ENCODE measurements at places on chromosomes 2 and 18.

- no peak for DNase-seq
Measured at GRCh38 chr18:8538935-8539334, 70.3 kb upstream of the RAB12 start.

GRCh38 chr2:240644859-240645301 is 19.6 kb downstream of the GPR35 start:
- no peak for DNase-seq

GRCh38 chr18:47826157-47827074 is 104.0 kb downstream of the SMAD2 start:
- no peak for DNase-seq

DNA sequence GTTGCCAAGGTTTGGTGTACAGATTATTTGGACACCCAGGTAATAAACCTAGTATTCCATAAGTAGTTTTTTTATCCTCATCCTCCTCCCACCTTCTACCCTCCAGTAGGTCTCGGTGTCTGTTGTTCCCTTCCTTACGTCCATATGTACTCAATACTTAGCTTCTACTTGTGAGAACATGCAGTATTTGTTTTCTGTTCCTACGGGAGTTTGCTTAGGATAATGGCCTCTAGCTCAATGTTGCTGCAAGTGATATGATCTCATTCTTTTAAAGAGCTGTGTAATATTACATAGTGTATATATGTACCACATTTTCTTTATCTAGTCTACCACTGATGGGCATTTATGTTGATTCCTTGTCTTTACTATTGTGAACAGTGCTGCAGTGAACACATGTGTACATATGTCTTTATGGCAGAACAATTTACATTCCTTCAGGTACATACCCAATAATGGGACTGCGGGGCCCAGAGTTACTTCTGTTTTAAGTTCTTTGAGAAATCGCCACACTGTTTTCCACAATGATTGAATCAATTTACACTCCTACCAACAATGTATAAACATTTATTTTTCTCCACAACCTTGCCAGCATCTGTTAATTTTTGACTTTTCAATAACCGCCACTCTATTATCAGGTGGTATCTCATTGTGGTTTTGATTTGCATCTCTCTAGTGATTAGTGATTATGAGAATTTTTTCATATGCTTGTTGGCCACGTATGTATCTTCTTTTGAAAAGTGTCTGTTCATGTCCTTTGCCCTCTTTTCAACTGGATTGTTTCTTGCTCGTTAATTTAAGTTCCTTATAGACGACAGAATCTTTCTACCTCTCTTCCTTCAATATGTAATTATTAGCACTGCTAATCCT is 88.0 kb downstream of the MEMO1 start:
- no peak for DNase-seq

DNA sequence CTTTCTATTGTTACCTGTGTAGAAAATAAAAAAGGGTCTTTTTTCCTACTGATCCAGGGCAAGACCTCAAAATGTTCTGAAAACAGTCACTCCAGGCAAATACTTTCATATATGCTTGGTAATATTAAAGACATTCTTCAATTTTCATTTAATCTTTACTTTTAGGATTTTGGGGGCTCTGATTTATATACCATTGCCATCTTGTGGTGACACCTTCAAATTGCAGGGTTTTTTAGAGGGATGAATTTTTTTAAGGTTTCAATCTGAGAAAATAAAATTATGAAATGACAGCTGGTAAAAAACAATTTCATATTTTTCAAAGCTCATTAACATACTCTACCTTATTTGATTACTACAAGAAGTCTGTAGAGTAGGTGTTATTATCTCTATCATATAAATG is 26.8 kb downstream of the MAPK4 start:
- no peak for DNase-seq

- no peak for DNase-seq
Measured at GRCh38 chr18:35510076-35510651, 12.4 kb upstream of the INO80C start.

DNA sequence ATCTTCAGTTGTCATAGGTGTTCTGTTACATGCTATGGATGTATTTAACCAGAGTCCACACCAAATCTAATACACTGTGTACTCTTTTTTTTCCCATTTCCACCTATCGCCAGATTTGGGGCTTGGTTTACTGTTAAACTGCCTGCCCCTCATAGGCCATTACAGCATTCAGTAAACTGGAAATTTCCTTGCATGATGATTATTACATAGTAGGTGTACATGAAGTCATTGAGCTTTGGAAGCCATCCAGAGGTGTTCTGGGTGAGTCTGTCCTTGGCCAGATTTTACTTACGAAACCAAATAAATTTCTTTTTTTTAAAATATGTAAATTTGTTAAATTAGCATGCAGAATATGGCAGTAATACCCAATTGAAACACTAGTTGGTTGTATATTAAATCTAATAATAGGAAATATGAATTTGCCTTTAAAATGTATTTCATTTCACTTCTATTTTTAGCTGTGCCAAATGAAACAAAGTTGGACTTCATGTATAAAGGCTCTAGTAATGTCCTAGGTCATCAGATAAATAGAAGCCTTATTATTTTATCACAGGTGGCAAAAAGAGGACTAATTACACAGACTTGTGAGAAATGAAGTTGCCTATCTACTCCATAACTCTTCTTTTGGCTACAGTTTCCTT is 60.7 kb downstream of the COMMD1 start:
- DNase-seq = no peak

- no peak for DNase-seq
Measured at GRCh38 chr2:156756516-156756915, 320.3 kb downstream of the GPD2 start.

- DNase-seq = no peak
Measured at GRCh38 chr2:20542746-20543468, 96.0 kb downstream of the RHOB start.
